ENCODE measurements at places on chromosomes 13 and 19.

GRCh38 chr13:70523622-70524021, 415.4 kb upstream of the KLHL1 start:
- DNase-seq: no peak

- DNase-seq: peak; percentile 50
These were observed 11.7 kb downstream of the CIC start for GRCh38 chr19:42280815-42281145.

DNA sequence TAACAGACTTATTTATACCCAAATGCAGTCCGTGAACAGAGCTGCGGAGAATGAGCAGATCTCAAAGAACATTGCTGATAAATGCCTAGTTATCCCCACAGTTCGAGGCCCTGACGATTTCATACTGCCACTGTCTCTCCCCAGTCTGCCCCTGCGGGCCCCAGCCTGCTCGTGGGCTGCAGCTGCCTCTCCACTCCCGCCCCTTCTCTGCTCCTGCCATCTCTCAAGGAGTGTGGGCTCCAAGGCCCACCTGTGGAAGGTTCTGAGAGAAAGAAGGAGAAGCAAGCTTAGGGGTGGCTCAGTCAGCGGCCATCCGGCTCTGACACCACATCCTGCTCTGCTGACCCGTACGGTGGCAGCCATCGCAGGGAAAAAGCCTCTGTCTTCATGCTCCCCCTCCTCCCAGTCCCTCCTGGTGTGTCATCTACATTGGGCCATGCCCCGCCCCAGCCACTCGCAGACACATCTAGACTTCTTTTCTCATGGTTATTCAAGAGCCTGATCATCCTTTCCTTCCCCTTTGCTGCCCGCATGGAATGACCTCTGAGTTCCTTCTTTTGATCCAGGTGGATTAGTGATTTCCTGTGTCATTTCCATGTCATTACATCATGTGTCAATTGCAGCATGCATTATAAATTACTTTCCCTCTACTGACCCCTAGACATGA, 52.0 kb downstream of the EPS15L1 start:
- DNase-seq: no peak

GRCh38 chr13:46535825-46536224, 17.1 kb upstream of the LRCH1 start:
- no peak for DNase-seq

GRCh38 chr13:106712381-106712780, 144.4 kb upstream of the ARGLU1 start:
- DNase-seq: no peak

GRCh38 chr19:18109733-18110608, 12.4 kb downstream of the MAST3 start:
- no peak for DNase-seq

- DNase-seq: no peak
These were observed 149.0 kb upstream of the ZNF536 start for GRCh38 chr19:30222992-30223865.

DNA sequence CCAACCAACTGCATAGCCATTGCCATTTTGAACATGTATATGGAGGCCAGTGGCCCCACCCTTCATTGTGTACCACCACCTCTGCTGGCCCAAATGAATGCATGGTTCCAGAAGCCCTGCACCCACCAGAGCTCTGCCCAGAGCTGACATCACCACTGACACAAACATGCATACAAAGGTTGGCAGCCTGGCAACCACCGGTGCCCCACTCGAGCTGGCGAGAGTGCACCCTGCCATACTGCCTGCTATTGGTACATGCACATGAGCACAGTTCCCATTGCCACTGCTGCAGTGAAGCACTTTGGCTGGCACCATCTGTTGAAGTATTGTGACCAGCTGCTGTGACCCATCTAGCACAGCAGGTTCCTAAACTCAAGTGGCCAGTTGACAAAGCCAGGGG, 1564.9 kb downstream of the OLFM4 start:
- DNase-seq: no peak

DNA sequence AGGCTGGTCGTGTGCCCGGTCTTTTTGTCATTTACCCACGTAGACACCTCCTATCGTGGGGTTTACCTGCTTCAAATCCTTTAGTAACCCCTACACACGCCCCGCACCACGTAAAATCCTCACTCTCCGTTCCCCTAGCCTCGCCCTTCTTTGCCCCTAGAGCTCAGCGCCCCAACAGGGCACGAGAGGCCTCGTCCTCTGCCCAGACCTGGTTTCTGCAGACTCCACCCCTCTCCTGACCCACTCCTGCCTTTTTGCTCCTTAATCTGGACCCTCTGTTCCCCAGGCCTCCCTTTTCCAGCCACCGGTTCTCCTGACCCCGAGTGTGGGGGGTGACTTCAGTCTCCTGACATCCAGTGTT, 412 bp downstream of the ZNF528 start:
- DNase-seq: no peak

GRCh38 chr19:37725181-37725580, 5.6 kb upstream of the ZNF607 start:
- DNase-seq: no peak

GRCh38 chr13:98582947-98583346, 6.0 kb upstream of the STK24 start:
- DNase-seq: no peak

DNA sequence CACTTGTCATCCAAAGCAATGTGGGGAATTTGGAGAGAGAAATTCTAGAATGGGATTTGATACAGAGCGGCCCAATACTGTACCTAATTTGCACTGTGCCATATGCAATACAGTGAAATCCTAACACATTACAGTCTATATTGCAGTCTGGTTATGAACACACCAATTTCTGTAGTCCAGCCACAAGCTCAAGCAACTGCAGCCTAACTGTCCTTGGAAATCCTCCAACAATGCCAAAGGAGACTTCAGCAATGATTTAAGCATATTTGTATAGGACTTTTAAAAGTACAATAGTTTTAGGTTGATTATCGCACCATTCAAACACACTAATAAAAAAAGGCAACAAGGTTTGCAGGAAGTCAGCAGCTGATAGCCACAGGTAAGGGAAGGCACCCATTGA, 17.3 kb downstream of the DIAPH3 start:
- no peak for DNase-seq

GRCh38 chr19:30634996-30635975, 263.1 kb downstream of the ZNF536 start:
- no peak for DNase-seq

- no peak for DNase-seq
These were observed 1.0 kb downstream of the SCN1B start for GRCh38 chr19:35031072-35031881.

- no peak for DNase-seq
These were observed 68.5 kb downstream of the FLT1 start for GRCh38 chr13:28426381-28426780.

DNA sequence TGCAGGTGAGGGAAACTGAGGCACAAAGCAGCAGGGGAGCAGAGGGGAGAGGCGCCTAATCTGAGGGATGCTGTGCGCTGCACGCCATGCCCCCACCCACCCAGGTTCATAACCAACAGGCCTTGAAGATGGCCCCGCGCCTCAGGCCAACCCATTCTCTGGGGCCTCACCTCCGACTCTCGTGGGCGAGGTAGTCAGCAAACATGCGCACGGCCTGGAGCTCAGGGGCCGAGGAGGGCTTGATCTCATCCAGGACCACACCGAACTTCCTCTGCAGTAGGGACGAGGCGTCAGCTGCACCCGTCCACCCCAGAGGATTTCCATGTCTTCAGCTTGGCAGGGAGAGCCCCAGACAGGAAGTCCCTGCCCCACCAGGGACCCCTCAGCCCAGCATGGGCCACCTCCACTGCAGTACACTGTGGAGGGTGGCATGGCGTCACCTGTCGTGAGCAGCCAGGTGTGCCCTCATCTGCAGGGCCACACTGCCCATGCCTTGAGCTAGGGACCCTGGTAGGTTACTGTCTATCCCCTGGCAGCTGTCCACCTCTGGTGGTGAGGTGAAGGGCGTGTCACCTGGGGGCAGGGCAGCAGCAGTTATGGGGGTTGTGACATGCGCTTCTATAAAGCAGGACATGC, 8.3 kb downstream of the COPE start:
- DNase-seq: no peak

GRCh38 chr19:30086916-30087315, 144.9 kb downstream of the URI1 start:
- DNase-seq: no peak

DNA sequence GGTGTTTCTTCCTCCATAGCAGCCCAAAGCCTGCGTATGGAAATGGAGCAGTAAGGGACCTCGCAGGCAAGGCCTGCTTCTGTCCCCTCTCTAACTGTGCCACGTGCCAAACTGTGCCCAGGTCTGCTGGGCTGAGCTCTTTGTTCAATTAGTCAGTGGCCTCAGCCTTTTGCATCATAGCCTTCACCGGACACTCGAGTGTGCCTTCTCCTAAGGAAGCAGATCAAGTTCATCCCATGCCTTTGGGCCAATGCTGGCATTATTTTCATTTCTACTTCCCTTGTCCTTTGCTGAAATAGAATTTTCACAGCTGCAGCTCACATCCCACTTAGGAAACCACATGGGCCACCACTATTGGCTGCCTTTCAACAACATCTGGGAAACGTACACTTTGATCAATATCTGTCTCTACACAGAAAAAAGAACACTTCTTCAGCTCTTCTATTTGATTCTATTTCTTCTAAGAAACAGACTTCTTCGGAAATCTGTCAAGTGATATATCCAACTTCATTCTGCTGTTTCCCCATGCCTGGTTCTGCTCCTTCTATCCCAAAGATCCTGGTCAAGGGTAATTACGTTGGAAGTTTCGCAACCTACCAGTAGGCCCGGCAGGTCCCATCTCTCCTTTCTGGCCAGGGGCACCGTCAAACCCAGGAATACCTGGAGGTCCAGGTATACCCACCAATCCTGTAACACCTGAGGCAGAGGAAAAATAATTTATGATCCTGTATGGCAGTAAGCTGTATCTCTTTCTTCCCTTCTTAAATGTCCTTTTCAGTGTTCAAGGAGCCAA, 143.9 kb downstream of the COL4A1 start:
- DNase-seq: no peak

DNA sequence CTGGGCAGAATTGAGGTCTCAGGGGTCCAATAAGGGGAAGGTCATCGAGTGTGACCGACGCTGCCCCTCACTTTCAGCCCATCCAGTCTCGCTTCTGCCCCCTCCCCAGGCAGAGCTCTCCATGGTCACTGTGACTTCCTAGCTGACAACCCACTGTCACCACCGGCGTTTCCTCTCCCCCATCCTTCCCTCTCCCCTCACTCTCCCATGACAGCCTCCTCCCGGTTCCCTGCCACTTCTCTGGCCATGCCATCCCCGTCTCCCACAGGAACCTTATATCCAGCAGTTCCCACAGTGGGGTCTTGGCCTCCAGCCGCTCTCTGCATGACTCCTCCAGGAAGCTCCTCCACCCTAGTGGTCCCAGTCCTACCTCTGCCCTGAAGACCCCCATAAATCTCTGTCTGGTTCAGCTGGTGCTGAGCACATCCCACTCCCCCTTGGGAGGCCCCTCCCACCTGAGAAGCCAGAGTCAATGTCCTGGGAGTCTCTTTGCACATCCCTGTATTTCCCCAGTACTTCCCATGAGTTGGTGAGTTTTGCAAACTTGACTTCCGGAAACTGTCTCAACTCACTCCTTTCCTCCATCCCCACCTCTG, 24.7 kb upstream of the CD33 start:
- no peak for DNase-seq

GRCh38 chr19:7294558-7295212, 471 bp upstream of the INSR start:
- no peak for DNase-seq
